ENCODE measurements at places on chromosomes 3 and 15.

- no peak for DNase-seq
Measured at GRCh38 chr3:67964596-67964995, 310.2 kb upstream of the SUCLG2 start.

DNA sequence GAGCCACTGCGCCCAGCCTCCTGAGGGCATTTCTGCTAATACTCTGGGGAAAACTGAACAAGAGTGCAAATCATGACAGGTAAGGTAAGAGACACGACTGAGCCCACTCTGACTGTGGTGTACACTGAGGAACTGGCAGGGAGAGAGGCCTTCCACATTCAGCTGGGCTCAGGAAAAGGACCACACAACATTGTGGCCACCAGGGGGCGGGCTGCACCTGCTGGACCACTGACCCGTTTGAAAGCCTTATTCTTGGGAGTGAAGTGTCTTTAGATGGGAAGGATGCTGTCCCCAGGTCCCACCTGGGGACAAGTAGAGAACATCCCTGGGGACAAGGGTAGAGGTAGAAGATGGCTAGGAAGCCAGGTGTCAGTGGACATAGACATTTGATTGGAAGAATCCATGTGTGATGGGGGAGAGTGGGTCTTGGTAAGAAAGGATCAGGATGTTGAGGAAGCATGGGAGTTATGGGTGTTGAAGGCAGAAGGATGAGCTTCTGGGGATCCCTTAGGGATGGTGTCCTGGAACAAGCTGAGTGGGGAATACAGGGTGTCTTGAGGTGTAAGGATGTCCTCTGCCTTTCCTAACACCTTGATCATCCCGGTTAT is 6.2 kb upstream of the CTDSPL start:
- no peak for DNase-seq

DNA sequence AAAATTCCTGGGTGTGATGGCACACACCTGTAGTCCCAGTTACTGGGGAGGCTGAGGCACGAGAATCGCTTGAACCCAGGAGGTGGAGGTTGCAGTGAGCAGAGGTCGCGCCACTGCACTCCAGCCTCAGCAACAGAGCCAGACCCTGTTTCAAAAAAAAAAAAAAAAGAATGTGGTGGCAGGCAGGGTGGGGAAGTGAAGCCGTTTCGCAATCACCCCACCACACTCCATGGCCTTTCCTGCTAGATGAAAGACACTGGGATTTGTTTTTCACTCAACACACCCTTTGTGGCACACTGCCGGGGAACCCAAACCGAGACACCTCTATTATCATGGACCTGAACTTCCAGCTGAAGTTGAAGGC is 172.4 kb upstream of the IQSEC1 start:
- DNase-seq = no peak

GRCh38 chr15:91407269-91407889 is 307.3 kb downstream of the SV2B start:
- peak; percentile 23 for DNase-seq

GRCh38 chr3:189568961-189569360 is 62.2 kb upstream of the TP63 start:
- DNase-seq = no peak

- no peak for DNase-seq
Measured at GRCh38 chr15:71810256-71811035, at the start of gene NR2E3. NR2E3 (plus strand) TSS chr15:71810554; CDS start chr15:71810744, 190 bp downstream.

Data from non-pigmented ciliary epithelial cell (primary cell).